Activated CD8-positive, alpha-beta T cell treated with anti-CD3 and anti-CD28 coated beads for 36 hours (primary cell): ENCODE measurements at places on chromosomes 12 and 14.

- DNase-seq: no peak
Measured at GRCh38 chr12:115421796-115422709, 738.1 kb upstream of the TBX3 start.

- DNase-seq: no peak
Measured at GRCh38 chr14:86604561-86604960, 1074.6 kb downstream of the FLRT2 start.

GRCh38 chr12:108827941-108828340, 29.4 kb downstream of the SSH1 start:
- no peak for DNase-seq

DNA sequence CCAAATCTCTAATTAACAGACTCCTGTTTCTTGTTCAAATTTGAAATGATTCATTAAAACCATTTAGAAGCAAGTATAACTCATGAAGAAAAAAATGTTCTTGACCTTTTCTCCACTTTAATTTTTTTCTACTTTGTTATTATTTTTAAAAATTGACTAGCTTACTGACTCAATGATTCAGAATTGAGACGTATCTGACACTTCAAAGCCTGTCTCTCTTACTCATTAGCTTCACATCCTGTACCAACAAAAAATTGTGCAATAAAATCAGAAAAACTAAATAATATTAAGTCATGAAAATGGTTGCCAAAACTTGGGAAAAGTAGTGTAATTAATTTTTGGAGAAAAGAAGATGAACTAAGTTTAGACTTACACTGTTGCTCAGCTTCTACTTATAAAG, 331.2 kb downstream of the SLC16A7 start:
- DNase-seq: no peak

DNA sequence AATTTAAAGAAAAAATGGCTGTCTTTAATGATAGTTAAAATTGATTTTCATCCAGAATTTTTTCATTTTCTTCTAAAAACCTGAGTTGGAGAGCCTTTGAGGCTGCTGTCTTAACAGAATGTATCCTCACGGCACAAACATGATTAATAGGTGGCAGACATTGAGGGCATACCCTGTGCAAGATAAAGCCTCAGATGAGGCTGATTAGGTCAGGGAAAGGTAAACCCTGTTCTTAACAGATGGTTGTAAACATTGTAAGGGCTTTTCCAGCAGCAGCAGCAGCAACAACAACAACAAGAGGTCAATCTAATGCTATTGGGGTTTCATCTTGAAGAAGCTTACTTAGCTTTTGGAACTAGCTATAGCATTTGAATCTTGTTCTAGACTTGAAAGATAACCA, 17.4 kb downstream of the GNG2 start:
- DNase-seq: no peak

GRCh38 chr12:71060426-71060825, 97.4 kb downstream of the TSPAN8 start:
- no peak for DNase-seq

DNA sequence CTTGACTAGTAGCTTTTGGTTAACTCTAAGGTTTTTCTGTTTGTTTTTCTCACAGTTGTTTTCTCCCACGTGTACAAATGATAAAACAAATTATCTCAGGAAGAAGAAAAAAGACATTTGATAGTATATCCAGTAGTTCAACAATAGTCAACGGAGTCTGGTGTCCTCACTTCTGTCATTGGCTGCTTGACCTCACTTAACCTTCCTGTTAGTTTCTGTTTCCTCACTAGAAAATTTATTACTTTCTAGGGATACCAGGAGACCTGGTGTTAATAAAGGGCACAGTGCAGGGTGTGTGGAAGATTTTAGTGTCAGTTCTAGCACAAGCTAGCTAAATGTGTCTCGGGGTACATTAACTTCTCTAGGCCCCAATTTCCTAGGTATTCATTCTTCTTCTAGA, 116.0 kb downstream of the PRKCH start:
- DNase-seq: no peak

DNA sequence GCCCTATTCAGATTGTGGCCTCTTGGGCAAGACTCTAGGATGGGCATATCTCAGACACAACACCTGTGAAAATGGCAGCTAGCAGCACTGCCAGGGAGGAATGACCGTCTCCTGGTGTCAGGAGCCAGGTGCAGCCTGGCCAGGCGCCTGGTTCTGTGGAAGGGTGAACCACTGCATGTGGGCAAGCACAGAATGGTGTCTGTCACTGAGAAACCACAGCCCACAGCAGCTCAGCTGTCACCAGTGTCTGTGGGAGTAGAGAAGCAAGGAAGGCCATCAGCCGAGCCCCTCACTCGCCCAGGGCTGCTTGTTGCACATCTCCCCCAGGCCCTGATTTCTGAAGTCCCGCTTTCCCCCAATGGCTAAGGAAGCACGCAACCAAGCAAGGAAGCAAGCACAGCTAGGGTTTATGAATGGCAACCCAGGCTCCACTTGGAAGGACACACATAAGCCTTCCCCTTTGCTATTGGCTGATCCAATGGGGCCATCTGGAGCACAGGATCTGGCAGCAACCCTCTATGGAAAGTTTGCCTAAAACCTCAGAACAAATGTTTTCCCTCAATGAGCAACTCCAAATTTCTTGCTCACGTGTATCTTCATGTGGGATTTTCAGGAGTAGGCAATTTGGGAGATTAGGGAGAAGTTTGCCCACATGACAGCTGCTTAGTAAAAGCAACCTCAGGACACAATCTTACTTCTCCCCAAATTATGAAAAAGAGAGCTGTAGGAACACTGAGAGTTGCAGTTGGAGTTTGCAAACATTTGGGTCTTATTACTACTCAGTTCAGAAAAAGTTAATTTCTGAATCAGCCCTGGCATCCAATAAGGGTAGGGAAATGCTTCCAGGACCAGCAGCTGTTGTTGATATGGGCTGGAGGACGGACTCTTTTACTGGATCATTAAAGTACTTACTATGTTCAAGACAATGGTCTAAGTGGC, 44.7 kb downstream of the GPHB5 start:
- no peak for DNase-seq

DNA sequence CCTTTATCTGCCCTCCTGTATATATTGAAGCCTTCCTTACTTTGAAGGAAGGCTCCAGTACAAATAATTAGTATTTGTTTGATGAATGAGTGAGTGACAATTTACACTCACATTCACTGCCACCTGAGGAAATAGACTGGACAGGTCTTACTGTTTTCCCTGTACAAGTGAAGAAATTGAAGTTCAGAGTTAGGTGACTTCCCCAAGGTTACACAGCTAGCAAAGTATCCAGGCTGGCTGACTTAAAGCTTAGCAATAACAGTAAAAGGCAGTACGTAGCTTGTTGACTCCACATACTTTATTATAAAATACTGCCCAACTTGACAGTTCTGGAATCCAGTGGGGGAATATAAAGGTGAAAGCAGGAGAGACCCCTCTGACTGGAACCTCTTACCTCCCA, 2.6 kb upstream of the KRT18 start:
- no peak for DNase-seq

DNA sequence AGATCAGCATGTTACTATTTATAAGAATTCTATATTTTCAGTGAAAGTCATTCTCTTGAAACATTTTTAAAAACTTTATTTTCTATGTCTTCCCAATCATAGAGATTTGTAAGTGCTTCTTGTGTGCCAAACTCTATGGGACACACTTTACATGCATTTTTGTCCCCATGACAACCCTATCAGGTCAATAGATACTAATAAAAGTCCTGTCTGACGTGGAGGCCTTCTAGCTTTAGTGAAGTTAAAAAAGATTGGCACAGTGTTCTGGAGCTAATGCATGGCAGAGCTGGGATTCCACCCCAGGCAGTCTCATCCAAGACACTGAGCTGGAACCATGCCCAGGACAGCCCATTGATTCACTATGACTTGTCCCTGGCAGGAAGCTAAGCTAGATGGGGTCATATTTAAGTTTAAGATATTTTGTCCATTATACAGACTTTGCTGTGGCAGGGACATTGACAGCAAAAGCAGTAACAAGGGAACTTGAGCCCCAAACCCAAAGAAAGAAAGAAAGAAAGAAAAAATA, 28.1 kb downstream of the TTC6 start:
- no peak for DNase-seq

DNA sequence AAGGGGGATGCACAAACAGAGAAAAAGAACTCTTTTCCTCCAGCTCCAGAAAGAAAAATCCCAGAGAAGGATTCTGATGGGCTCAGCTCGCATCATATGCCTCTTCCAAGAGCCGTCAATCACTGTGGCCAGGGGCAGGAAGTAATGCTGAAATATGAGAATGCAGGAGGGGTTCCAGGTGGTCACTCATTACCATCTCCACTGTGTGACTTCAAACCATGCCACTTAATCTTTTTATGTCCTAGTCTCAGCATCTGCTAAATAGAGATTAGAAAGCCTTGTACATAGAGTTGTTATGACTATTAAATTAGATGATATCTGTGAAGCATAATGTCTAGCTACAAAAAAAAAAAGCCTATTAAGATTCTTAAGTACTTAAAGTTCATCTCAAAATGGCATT, 65.6 kb upstream of the FICD start:
- DNase-seq: no peak

DNA sequence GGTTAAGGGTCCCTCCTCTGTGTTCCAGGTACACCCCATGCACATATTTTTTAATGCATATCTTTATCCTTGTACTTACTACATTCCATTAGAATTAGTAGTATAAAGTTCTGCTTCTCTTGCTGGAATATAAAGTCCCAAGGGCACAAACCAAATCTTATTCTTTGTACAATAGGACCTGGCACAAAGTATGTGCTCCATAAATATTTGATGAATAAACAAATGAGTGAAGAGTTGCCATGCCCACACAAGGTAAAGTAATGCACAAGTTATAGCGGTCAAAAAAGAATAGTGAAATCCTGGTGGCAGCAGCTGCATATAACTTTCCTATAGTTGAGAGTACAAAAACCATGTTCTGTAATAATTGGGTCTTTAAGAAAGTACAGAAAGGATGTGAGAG, 82.1 kb upstream of the BMP4 start:
- no peak for DNase-seq

GRCh38 chr12:110253176-110253575, 27.9 kb upstream of the ATP2A2 start:
- DNase-seq: no peak

DNA sequence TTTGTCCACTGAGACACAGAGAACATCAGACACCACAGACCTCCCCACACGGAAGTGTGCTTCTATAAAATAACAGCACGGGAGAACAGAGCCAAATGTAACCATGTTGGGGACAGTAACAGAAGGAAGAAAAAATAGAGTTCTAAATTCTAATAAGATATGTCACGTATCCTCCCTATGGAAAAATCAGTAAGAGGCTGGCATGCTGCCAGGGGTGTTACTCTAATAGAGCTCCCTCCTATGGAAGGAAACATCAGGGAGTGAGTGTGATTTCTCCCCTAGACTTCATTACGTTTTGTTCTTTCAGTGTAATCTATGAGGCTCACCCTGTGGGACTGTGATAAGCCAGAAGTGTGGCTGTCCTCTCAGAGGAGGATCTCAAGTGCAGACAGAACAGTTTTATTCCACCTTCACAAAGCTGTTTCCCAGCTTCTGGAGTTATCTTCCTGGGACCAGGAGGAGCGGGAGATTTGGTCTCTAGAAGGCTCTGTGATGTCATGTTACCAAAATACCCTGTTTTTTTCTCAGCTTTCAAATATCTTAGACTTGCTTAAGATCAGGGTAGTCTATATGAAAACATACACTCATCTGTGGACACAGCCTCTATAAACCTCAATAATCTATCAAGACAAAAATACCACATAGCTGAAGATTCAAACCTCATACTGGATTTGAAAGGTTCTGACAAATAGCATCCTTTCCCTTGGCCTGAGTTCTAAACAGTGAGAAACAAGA, 69.3 kb downstream of the ZFC3H1 start:
- no peak for DNase-seq

DNA sequence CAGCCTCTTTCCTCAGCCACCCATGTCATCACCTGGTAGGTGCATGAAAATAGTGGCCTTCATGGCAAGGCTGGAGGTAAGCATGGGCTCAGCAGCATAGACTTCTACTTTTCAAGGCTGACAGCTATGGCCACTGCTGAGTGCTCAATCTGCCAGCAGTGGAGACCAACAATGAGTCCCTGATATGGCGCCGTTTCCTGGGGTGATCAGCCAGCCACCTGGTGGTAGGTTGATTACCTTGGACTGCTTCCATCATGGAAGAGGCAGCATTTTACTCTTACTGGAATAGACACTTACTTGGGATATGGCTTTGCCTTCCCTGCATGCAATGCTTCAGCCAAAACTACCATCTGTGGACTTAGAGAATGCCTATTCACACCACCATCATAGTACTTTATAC, 39.5 kb upstream of the USP44 start:
- no peak for DNase-seq

GRCh38 chr12:96906849-96907670, at the start of gene NEDD1:
Gene NEDD1 (plus strand): TSS chr12:96907257. CDS start chr12:96909760, 2,503 bp downstream.
- peak; percentile 88 for DNase-seq

DNA sequence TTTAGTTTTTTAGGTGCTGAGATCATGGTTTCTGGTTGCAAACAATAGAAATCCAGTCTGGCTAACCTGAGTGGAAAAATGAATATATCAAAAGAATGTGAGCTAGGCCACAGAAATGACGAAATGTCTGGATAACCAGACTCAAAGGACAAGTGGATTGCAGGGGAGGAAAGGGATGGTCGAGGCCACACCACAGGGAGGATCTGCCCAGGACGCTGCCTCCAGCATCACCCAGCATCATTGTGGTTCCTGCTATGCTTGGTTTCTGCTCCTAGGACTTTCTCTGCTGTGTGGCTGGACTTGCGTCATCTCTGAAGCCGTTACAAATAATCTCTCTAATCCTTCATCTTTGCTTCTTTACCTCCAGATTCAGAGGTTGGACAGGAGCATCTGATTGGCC, 80.4 kb downstream of the TTC8 start:
- DNase-seq: no peak

GRCh38 chr12:75779891-75780496, 251.6 kb downstream of the PHLDA1 start:
- no peak for DNase-seq

- no peak for DNase-seq
Measured at GRCh38 chr12:32155961-32156529, 49.4 kb downstream of the BICD1 start.

DNA sequence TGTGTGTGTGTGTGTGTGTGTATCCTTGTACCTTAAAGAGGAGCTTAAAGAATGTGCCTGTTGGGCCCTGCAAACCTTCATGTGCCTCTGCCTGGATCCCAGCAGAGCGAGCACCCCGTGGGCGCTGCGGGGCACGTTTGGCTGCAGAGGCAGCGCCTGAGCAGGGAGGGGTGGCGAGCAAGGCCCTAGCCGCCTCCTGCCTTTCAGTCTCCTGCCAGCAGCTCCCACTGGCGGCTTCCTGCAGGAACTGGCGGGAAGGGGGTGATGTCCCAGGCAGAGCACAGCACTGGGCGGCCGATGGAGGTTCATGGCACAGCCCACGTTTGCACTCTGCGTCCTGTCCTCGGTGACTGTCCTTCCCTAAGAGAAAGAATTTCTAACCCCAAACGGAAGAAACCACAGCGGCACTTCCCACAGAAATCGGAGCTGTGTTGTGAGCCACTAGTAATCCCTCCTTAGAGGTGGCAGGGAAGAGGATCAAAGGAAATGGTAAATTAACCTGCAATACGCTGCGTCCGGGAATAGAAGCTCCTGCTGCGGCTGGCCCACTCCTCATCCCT, 19.8 kb downstream of the ZBTB42 start:
- DNase-seq: no peak
